ENCODE measurements at places on chromosomes 4 and X.
A peak's percentile ranks its signal among the peaks of the same experiment; 100 is the strongest.

DNA sequence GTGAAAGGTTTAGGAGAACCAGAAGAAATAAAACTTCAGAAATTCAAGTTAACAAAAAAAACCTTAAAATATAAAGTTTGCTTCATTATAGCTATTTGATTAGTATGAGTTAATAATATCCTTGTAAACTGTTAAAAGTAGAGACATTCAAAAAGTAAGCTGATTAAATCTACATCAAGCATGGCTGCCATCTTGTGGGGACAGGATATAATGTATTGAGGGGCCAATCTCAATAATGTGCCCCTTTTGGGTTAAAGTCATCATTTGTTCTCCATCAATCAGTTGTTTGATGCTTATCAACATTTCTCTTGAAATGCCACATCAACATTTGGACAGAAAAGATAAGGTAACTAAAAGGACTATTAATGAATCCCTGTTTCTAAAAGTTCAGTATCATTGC, 4.6 kb upstream of the GRID2 start:
- no peak for DNase-seq

GRCh38 chrX:108163333-108164082, 71.9 kb downstream of the ATG4A start:
- no peak for DNase-seq

DNA sequence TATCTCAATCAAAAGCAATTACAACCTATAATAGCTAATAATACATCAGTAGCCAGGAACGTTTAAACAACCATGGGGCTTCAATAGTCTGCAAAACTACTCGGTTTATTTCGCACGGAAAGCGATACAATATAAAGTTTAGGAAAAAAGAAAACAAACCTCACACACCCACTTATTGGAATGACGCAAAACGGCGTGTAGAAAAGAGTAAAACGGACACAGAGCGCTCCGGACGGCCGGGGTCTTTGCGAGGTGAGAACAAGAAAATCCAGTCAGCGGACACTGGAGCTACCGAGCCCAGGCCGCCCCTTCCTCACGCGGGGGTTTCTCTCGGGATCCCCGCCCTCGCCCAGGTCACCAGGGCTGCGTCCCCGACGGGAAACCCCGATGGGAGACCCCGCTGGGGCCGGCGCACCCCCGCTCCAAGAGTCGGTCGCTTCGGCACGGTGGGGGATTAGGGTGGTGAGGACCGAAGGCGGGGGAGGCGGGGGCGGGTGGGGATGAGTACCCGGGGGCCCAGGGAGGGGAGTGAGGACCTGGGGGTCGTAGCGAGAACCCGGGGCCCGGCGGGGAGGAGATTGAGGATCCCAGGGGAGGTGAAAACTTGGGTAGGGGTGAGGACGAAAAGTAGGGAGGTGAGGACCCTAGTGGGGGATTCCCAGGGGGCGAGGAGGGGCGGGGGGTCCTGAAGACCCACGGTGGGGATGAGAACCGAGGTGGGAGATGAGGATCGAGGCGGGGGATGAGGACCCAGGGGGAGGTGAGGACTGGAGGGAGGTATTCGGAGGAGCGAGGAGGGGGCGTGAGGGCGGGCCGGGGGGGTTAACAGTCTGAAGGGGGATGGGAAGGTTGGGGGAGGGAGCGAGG, 737 bp downstream of the NELFA start:
- no peak for DNase-seq

DNA sequence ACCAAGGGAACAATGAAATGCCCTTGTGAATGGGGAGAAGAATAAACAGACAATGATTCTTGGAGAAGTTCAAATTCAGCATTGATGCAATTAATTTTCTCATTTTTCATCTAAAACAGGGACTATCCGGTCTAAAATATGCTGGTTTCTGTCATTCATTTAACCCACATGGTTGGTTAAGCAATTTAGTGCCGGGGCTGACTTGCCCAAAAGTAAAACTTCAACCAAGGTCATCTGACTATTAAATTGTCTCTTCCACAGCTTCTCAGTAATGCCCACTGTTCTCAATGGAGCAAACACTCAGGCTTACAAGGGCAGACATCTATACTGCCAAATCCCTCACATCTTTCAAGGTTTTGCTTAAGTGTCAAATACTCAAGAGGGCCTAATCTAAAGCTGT, 51.3 kb downstream of the ANXA10 start:
- no peak for DNase-seq

- no peak for DNase-seq
Measured at GRCh38 chr4:16582526-16582925, 315.9 kb downstream of the LDB2 start.

DNA sequence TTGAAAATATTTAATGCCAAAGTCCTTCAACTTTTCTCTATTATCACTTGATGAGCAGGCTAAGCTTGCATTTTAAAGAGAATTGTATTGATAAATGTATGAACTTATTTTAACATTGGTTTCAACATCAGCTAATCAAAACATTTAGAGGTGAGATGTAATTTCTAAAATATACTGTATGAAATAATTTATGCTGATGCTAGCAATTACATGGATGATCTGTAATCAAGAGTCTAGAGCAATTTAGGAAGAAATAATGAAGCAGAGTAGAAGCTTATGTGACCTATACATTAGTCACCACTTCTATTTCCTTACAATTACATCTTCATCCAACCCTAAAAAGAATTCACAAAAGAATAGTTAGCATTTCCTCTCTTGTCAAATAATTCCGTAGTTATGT, 226.8 kb downstream of the KLHL4 start:
- no peak for DNase-seq

GRCh38 chrX:781224-782204, 150.9 kb downstream of the SHOX start:
- no peak for DNase-seq

DNA sequence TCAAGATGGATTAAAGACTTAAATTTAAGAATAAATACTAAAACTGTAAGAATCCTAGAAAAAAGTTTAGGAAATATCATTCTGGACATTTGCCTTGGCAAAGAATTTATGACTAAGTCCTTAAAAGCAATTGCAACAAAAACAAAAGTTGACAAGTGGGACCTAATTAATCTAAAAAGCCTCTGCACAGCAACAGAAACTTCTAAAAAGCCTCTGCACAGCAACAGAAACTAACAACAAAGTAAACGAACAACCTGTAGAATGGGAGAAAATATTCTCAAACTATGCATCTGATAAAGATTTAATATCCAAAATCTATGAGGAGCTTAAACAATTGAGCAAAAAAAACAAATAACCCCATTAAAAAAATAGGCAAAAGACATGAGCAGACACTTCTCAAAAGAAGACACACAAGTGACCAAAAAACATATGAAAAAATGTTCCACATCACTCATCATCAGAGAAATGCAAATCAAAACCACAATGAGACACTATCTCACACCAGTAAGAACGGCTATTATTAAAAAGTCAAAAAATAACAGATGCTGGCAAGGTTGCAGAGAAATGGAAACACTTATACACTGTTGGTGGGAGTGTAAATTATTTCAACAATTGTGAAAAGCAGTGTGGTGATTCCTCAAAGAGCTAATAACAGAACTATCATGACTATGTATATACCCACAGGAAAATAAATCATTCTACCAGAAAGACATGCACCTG, 5.5 kb upstream of the OPRPN start:
- DNase-seq: no peak

- DNase-seq: no peak
Measured at GRCh38 chrX:3440981-3441380, 94.5 kb upstream of the MXRA5 start.

DNA sequence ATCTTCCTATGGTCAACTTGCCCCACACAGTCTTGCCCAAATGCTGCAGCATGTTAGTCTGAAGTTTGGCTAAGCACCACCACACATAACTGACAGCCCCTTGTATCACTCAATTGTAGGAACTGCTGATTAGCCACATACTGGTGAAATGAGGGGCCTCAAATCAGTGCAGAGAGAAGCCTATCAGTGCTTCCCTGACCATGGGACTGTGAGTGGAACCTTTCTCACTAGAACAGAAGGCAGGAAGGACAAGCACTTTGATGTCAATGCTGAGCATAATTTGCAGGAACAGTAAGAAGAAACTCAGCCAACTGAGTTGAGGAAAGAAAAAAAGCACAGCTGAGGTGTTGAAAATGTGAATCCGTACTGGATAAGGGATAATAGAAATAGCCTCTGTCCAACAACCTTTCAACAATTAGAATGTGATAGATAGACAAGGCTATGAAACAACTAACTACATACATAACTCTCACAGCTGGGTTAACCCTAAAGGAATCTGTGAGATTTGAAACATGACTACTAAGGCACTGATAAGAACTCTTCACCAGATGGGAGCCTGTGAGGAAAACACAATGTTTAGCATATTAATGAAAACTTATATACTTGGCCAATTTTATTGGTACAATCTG, 136.6 kb upstream of the SH3RF1 start:
- DNase-seq: no peak

- no peak for DNase-seq
Measured at GRCh38 chr4:13829457-13829856, 201.9 kb upstream of the BOD1L1 start.

DNA sequence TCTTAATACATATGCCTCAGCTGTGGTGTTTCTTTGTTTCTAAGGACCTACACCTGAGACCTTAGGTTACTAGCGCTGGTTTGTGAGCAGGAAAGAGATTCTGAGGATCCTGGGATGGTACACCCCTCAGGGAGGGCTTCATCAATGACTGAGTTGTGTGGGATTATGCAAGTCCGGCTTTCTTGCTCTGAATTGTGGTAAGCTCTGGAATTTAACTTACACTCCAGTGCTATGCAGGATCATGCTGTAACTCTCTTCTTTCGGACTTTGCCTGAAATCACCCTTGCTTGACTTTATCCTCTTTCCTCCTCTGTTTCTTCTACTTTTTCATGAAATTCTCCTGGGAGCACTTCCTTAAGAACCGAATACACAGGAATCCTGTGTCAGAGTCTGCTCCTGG, 431.5 kb upstream of the BOD1L1 start:
- no peak for DNase-seq

DNA sequence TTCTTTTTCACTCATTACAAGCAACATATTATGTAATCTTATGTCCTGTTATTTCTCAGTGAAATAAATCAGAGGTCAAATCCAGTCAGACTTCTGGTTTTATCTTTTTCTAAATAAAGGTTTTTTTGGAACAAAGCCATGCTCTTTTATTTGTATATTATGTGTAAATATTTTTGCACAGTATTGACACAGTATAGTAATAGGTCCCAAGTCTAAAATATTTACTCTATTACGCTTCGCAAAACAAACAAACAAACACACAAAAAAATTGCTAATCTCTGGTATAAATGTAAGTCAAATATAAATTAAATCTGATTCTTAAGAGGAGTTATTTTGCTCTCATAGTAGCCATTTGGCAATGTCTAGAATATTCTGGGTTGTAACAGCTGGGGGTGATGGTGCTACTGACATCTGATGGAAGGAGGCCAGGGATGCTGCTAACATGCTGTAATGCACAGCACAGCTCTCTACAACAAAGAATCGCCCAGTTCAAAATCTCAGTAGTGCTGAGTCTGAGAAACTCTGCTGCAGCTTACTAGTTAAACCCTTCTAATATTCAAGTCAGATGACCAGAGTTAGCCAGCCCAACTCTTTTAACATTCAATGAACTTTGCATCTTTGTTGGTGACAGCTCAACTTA, 602.1 kb downstream of the RAB28 start:
- DNase-seq: no peak

GRCh38 chr4:98261405-98262291, 464 bp downstream of the RAP1GDS1 start:
- peak; percentile 33 for DNase-seq

- no peak for DNase-seq
Measured at GRCh38 chr4:53840643-53841042, 223.8 kb downstream of the CHIC2 start.

GRCh38 chr4:17578482-17578891, 1.5 kb downstream of the LAP3 start:
- no peak for DNase-seq

DNA sequence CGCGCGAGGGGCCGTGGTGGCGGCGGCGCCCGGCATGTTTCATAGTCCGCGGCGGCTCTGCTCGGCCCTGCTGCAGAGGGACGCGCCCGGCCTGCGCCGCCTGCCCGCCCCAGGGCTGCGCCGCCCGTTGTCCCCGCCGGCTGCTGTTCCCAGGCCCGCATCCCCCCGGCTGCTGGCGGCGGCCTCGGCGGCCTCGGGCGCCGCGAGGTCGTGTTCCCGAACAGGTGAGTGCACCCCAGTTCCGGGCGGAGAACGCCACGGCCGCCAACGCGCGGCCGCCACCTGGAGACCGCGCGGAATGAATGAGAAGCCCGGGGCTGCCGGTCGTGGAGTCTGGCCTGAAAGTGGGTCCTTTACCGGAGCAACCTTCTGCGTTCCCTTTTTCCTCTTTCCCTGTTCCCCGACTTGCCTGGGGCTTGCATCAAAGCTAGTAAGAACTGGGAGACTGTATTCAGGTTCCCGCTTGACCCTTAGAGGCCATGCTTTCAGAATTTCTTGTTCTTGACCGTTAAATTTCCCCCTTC, 429 bp downstream of the NOCT start:
- peak; percentile 52 for DNase-seq

DNA sequence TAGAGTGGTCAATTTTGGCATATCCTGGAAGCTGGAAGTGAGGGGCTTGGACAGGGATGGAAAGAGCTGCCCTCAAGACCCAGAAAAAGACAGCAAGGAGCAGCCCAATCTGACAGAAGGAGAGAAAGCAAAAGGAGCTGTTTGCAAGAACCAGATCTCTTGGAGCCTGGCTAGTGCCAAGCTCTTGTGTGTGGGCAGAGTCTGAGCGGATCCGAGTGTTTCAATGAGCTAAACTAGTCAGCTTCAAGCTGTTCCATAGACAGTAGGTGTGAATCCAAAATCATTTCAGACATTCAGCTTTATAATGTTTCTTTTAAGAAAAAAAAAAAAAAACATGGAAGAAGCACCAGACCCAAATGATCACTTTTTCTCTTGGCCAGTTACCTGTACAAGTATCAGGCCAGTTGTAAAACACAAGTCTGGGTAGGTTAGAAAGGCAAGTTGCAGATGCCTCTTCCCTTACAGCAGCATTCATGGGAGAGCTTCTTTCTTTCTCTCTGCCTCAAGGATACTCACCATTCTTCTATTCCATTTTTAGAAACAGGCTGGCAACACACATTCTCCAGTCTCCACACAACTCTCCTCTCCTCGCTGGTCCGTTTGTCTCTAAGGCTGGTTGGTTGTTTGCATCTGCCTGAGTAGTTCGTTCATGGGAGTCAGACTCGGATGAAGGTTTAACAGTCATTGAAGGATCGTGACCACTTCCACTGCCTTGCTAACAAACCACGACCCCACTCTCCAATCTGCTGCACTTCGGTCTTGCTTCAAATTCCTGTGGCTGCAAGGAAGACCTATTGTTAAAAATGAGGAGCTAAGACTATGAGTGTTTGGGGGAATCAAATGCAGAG, 105.2 kb upstream of the GATB start:
- DNase-seq: no peak
